Right ventricle myocardium superior (tissue), 1 donor: ENCODE measurements at places on chromosomes 13 and 19. TPM values are rescaled to one million over a fixed set of nuclear protein-coding genes. Genes with fewer than 3 reads are reported as not detected.

Gene CYP2A6
- total RNA-seq: 0.27 TPM

Gene ANKLE1
- 0.13 TPM for total RNA-seq

Gene EFNB2
- total RNA-seq: 8.4 TPM

Gene KASH5
- not detected for total RNA-seq

Gene CTXN1
- total RNA-seq: 0.16 TPM

Gene CPT1C
- total RNA-seq: 2.2 TPM

Gene IFT88
- 6.0 TPM for total RNA-seq

Gene KLHL1
- not detected for total RNA-seq
